Activated T-cell treated with anti-CD3 and anti-CD28 coated beads, Interleukin-2, amount 50 U/mL, for 4 hours (primary cell): ENCODE measurements at places on chromosomes 5 and 9.

DNA sequence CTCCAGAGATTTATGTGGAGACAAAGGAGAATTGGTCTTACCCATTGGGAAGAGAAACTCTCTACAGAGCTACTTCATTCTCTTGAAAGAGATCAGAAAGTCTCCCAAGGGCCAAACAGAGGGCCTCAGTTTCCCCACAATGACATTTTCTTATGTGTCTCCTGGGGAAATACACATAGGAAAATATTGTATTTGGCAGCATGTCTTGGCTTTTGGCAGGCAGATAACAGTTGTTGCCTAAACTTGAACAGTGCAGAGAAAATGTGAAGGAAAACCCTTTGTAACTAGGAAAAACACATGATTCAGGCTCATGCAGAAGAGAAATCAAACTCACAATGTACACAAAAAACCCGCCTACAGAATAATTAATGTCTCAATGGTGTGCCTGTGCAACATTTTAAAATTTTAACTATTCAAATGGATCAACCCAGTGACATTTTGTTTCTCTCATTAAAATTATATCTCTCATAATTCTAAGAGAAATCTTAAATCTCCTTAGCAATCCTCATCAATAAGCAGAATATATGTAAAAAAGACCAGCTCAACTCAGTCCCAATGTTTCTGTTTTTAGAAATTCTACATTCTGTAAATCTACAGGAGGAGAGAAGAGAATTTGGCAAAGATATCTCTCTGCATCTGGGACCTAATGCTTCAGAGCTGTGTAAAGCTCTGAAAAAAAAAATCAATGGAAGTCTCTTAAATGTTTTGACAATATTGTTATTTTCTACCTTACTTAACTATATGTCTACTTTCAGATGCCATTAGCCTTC lies 205.1 kb downstream of the ADAMTSL1 start:
- DNase-seq: no peak

- no peak for DNase-seq
These were observed 1076.5 kb downstream of the MAT2B start for GRCh38 chr5:164581889-164582288.

GRCh38 chr9:136291306-136292025 lies 12.4 kb downstream of the CCDC187 start:
- no peak for DNase-seq

DNA sequence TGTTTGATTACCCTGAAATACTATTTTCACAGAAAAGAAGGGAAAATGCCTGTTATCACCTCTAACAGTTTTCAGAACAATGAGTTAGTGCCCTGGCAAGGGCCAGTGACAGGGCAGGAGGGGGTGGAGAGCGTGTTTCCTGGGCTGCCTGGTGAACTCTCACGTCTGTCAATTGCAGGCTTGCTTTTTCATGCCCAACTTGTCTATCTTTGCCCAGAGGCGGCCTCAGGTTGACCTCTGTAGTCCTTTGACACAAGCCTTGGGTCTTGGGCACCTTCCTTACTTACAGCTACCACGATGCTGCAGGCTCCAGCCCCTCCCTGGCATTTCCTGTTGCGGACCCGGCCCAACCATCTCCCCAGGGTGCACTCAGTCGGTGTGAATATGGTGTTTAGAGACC lies 2.2 kb upstream of the CEL start:
- DNase-seq: no peak

GRCh38 chr5:84086511-84086910 lies 298.2 kb downstream of the EDIL3 start:
- no peak for DNase-seq

DNA sequence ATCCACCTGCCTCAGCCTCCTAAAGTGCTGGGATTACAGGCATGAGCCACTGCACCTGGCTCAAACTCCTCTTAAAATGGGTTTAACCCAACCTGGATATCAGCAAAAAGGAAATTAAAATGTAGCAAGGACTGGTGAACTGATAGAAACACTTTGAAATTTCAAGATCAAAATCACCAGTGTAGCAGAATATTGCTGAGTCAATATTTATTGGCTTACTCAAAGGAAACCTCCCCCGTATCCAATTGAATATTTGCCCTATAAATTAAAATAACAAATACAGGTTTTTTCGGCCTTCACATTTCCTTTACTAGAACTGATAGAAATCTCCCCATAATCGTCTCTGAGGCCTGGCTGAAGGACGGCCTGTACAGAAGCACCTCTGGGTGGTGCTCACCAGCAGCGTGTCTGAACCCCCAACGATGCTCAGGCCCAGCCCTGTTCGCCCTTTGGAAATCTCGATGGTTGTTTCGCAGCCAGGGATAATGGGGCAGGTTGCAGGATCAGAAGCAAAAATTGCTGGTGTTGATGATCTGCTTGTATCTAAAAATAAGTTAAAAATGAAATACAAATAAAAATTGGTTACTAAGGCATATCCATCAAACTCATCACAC lies 156.6 kb downstream of the MPDZ start:
- DNase-seq: no peak

DNA sequence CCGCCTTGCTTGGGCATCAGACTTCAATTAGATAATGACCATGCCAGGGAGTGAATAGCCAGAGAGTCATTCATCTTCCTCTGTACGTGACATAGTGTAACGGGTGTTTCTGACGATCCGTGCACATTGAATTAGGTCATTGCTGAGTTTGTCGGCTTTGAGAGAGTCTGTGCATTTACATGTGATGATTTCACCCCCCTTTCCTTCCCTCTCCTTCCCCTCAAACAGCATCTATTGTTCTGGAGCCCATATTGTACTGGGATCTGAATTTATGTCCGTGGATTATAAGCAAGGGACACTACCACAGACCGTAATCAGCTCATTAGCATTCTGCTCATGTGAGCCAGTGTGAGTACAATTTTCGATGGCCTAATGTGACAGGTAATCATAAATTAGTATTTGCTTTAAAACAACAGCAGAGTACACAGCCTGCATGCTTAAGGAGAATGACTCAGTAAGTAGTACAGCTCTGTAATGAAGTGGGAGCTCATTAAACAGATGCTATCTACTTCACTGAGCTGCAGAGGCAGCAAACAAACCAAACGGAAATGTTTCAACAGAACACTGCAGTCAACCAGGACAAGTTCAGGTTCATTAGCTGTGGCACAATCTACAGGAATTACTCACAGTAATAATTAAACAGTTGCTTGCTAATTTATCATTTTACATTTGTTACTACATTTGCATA lies 302.1 kb downstream of the CSNK1G3 start:
- DNase-seq: no peak

GRCh38 chr5:139867109-139867508 lies 71.5 kb downstream of the PSD2 start:
- no peak for DNase-seq

DNA sequence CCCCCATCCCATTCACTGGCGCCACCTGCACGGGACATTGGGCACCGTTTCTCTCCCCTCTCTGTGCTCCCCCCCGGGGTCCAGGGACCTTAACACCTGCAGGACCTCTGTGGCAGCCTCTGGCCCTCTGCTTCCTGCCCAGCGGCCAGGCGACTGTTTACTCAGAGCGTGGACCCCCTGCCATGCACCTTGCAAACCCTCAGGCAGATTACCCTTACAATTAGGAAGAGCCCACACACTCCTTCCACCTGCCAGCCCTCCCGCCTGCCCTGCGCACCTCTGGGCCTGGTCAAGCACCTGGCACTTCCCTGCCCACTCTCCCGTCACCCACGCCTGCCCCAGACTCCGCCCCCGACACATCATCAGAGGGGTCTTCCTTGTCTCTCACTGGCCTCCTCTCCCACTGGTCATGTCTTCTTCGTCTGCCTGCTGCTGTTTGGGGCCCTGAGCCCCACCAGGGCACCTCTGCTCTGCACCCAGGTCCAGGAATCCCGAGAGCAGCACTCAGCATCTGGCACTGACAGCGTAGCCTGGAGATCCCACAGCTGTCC lies 281.3 kb upstream of the IRX4 start:
- no peak for DNase-seq
